ENCODE measurements at places on chromosomes 6 and 20.

- DNase-seq, result no peak
These were observed 88.8 kb upstream of the NFATC2 start for GRCh38 chr20:51631011-51631950.

GRCh38 chr20:38057351-38057972 lies 23.9 kb downstream of the RPRD1B start:
- peak; percentile 58 for DNase-seq

- no peak for DNase-seq
These were observed 1.6 kb downstream of the GNAS start for GRCh38 chr20:58853976-58854637.

DNA sequence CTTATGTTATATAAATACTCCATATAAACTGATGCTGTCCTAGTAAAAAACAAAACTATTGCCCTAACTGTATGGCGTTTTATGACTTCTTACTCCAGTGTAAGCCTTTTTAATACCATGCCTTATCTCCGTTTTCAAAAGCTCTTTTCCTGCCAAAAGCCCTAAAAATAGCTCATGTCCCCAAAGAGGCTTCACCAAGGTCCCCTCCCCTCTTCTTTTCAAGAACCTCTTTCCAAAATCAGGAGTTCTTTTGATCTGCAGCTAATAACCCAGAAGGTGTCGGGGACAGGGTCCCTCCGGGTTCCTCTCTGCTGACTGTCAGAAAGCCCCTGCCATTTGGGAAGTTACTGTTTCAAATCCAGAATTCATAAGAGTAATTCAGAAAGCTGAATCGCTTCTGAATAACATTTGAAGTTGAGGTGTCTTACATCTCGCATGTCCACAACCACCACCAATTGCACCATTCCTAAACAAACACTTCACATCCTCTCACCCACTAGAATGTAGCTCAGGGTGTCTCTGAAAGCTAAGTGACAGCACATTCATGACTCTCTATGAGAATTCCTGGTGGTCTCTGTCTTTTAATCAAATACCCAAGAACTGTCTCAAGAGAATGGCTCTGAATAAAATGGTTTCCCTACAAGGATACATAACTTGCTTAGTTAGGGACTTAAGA lies 13.3 kb downstream of the TASP1 start:
- no peak for DNase-seq

DNA sequence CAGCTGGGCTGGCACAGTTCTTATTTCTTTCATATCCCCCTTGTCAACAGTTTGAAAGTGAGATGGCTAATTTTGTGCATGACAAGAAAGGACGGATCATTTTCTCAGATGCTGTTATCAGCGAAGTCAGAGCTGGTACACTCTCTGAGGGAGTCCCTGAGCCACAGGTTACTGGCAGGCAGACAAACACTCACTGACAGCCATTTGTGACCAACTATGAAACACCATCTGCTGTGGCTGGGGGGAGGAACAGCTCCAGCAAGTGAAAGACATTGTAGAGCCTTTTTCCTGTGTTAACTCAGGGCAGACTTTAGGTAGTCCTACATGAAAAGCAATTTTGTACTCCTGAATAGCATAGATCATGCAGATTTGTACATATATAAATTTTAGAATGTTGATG lies 22.2 kb downstream of the OLIG3 start:
- no peak for DNase-seq

DNA sequence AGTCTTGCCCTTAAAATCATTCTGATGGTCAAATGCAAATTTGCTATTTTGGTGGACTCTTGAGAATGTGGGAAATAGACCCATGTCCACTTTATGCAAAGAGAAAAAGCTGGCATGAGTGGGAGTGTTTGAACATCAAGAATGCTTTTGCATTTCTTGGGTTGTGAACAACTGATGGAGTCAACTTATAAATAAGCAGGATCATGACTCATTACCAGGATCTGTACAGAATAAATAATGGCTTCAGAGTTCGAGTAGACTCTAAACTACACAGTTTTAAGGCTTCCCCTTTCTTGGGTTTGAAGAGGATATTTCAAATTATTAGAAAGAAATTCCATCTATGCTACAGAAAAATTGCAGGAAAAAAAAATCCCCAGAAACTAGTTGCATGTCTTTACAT lies 195.5 kb downstream of the EYA4 start:
- no peak for DNase-seq

- no peak for DNase-seq
These were observed 4.5 kb upstream of the DEFB126 start for GRCh38 chr20:137668-138490.

- no peak for DNase-seq
These were observed 80.3 kb upstream of the BMP5 start for GRCh38 chr6:55955684-55956083.

GRCh38 chr6:146928503-146928902 lies 275.7 kb upstream of the STXBP5 start:
- no peak for DNase-seq

DNA sequence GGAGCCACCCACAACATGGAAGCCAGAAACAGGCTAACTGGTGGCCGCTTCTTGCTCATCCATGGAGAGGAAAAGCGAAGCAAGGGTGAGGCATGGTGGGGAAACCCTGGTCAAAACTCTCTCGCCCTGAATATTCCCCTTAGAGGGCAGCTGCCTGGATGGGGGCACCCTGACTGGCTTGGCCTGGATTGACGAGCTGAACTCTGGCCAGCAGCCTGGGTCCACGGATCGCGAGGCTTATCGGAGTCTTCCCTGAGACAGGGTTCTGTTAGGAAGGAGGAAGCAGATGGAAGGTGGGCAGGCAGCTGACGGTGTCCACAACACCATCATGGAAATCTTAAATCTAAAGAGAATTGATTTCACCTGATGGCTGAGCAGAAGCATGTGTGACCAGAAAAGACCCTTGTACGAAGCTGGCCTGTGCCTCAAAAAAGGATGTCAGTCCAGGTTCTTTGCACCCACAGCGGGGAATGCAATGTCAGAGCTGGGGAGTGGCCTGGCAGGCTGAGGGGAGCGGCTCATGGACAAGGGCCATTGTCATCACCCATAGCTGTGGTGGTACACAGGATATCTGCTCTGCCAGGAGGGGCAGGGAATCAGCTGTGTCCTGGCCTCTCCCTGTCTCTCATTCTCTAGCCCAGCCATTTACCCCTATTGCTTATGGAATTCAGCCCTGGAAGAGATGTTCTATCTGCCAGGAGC lies 109.4 kb upstream of the SNX9 start:
- DNase-seq, result no peak

DNA sequence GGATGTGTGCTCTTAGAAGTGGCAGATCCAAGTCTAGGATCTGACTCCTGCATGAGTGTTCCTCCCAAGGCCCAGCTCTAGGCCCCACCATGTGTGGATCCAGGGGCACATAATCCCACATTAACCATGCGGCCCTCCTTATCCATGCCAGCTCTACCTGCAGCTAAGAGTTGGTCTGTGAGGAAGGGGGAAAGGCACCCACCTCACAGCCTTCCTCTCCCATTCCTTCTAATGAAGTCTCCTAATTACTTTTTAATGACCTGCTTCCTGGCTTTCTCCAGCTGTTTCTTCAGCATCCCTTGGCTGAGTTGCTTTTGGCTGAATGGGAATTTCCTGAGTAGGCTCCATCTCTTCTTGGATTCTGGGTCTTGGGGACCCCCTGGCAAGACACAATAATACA lies 52.2 kb downstream of the NPEPL1 start:
- DNase-seq, result no peak

DNA sequence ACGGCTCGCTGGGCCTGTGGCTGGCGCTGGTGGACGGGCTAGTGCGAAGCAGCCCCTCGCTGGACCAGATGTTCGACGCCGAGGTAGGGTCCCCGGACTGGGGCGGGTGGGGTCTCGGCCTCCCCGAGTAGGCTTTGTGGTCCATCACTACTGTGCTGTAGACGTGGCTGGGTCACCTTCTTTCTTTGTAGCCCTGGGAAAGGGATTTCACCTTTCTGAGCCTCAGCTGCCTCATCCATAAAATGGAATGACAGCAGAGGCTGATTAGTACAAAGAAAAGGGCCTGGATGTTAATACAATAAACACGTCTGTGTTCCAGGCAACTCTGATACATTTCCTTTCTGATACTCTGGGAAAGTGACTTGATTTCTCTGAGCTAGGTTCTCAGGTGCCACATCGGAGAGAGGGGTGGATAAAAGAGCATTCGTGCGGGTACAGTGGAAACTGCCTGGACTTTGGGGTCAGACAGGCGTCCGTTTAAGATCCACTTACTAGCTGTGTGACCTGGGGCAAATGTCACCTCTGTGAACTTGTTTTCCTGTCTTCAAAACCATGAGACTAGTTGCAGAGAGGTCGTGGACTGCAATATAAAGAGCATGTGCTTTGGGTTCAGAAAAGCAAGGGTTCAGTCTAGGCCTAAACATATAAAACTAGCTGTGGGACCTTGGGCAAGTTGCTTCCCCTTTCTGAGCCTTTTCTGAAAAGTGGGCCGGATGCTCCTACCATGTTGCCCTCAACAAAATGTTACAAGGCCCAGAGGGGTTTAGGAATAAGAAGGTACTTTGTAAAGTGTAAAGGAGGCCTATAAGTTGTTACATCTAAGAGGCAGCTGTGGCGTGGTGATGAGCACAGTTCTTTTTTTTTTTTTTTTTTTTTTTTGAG lies 896 bp downstream of the SYS1 start:
- DNase-seq, result no peak

- no peak for DNase-seq
These were observed 22.4 kb downstream of the SMLR1 start for GRCh38 chr6:130849594-130849993.

- DNase-seq, result no peak
These were observed 52.3 kb downstream of the SOBP start for GRCh38 chr6:107542192-107542668.

GRCh38 chr20:50848341-50848808 lies 53.5 kb downstream of the BCAS4 start:
- no peak for DNase-seq

DNA sequence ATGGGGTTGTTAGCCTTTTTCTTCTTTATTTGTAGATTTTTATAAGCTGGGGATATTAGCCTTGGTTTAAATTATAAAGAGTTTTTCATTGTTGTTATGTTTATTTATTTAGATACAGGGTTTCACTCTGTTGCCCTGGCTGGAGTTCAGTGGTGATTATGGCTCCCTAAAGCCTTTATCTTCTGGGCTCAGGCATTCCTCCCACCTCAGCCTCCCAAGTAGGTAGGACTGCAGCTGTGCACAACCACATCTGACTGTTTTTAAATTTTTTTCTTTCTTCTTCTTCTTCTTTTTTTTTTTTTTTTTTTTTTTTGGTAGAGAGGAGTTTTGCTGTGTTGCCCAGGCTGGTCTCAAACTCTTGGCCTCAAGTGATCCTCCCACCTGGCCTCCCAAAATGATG lies 80.9 kb downstream of the UBE3D start:
- no peak for DNase-seq

DNA sequence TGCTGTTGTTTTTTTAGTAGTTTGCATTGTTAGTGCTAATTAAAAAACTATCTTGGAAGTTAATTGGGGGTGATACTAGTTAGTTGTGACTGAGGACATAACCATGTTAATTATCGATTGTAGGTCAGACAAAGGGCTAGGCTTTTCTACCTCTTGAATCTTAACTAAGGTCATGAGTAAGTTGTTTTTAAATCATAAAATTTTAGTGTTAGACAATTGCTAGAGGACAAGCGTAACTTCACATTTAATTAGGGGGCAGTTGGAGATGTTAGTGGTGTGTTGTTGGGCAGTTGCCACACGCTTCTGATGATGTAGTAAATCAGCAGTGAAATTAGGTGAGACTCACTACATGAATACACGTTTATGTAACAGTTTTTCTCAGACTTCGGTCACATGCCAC lies 619.1 kb upstream of the FLRT3 start:
- no peak for DNase-seq

- DNase-seq, result no peak
These were observed 251.9 kb downstream of the SOD2 start for GRCh38 chr6:159440911-159441703.

GRCh38 chr6:88561954-88562315 lies 395.8 kb upstream of the CNR1 start:
- no peak for DNase-seq

DNA sequence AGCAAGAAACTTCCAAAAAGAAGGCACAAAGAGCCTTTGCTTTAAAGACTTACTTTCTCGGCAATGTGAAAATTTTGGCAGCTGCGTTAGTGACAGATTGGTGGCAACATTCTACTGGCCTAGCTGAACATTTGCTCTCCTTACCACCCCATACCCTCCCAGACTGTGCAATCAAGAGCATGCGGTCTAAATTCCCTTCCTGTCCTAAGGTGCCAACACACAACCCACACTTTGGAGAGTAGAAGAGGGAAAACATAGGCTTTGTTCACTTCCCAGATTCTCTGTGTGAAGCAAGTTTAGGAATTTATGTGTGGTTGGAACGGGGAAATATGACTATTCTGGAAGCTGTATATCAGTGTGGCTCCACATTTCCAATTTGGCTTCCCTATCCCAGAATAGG lies 29.8 kb upstream of the NEDD9 start:
- DNase-seq, result no peak

- no peak for DNase-seq
These were observed 15.2 kb downstream of the DDO start for GRCh38 chr6:110400208-110400607.

- DNase-seq, result no peak
These were observed 67.0 kb upstream of the TNFAIP3 start for GRCh38 chr6:137799950-137800568.

DNA sequence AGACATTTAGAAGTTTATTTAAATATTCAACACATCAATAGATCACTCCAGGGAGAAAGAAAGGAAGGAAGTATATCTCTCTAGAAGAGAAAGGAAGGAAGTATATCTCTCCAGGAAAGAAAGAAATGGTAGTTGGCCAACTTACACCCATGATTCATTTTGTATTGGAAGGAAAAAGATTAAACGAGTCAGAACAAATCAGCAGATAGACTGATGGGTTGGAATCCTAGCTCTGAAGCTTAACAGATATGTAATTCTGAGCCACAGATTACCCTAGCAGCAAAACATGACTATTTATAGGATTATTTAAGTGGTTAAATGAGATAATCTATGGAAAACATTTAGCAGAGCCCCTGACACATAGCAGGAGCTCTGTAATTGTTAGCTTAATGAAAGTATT lies 27.1 kb downstream of the COL12A1 start:
- DNase-seq, result no peak

GRCh38 chr6:155270561-155271091 lies 6.8 kb downstream of the CLDN20 start:
- DNase-seq, result no peak

- no peak for DNase-seq
These were observed 75.0 kb upstream of the EXOC2 start for GRCh38 chr6:767755-768512.

DNA sequence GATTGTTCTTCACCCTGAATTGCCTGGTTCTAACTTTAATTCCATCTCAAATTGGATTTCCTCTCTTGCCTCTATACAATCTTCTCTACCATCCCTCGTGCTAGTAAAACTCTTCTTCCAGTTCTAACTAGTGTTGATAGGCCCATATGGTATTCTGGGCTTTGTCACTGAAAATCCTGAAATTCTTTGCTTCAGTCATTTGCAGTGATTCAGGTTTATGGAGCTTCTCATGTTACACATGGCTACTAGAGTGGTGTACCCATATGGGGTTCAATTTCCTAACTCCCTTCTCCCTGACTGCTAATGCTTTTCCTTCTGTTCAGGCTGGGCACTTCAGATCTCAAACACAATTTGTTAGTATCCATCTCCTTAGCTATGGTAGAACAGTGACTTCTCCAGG lies 956.6 kb downstream of the KIF16B start:
- DNase-seq, result no peak
